GM12864 (cell line): ENCODE measurements at places on chromosomes 1 and 21.

DNA sequence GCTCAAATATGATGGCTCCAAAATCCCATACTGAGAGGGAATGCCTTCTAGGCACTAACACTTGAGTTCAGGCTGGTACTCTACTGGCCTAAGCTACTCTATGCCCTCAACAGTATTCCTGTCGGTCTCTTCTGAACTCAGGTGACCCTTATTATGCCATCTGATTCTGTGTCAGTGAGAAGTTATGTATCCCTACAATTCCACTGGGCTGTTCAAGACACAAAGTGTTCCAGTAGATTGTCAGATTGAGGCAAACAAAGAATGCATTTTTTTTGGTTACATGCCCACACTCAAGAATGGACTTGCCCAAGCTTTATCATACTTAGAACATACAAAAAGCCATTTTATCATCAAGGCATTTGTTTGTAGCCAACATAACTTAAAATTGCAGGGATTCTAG, 553.8 kb upstream of the PRMT6 start:
- DNase-seq, result no peak

DNA sequence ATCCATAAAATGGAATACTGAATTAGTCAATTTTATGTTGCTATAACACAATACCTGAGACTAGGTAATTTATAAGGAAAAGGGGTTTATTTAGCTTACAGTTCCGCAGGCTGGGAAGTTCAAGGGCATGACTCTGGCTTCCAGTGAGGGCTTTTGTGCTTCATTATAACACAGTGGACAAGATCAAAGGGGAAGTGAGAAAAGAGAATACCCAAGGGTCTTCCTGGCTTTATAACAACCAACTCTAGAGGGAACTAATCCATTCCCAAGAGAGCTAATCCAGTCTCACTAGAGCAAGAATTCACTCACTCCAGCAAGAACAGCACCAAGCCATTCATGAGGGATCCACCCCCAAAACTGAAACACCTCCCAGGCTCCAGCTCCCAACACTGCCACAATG, 3.1 kb downstream of the KIFAP3 start:
- no peak for DNase-seq

GRCh38 chr1:78004719-78005447, at the start of gene DNAJB4:
DNAJB4 (plus strand) TSS chr1:78004939; CDS start chr1:78005111, 172 bp downstream.
- DNase-seq, result peak; percentile 97

GRCh38 chr1:56074007-56074651, 505.2 kb downstream of the PLPP3 start:
- DNase-seq, result no peak

DNA sequence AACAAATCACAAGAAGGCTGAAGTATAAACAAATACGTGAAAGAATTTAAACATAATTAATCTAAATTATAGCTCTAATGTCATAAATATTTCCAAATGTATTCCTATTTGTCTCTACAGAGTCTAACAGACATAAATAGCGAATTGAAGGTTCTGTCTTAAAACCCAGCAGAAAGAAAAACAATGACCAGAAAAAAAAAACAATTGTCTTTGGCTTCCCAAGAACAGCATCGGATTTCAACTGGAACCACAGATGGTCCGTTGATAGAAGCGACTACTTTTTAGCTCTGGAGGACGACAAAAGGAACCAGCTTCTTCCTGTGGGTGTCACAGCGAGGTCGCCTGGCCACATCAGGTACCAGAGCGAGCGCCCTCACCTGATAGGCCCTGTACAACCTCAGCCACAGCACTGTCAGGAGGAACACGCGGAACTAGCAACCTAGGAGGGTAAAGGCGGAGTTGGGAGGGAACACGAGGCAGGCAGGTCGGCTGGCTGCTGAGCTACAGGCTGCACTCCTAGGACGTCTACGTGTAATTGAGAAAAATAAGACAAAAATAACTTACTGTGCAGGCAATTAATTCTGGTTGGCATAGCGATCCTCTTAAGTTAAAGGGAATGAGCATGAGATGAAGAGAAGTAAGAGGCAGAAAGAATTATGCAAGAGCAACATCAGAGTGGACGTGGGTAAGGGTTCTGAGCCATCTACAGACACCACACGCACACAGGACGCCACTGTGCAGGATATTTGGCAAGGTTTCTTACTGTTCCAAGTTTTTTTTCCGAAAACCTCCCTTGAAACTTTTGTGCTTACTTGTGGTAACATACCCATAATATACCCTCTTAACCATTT, 16.7 kb upstream of the PRDM15 start:
- no peak for DNase-seq

DNA sequence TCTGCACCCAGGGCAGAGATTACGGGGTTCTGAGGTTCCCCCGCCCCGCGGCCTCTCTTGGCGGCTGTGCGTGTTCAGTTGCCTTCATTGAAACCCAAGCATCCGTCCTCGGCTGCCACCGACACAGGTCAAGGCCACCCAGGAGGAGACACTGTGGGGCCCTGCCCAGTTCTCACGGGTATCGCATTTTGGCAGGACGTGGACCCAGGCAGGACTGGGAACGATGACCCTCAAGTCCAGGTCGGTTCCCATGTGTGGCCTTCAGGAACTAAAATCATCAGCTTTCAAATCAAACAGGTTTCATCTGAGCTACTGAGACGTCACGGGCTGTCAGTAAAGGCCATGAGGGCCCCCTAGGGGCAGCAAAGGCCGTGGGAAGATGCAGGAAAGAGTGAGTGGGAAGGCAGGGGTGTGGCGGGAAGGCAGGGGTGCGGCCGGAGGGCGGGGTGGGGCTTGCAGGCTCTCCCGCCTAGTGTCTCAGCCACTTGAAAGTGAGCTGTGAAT, 7.0 kb upstream of the C1orf174 start:
- DNase-seq, result no peak

DNA sequence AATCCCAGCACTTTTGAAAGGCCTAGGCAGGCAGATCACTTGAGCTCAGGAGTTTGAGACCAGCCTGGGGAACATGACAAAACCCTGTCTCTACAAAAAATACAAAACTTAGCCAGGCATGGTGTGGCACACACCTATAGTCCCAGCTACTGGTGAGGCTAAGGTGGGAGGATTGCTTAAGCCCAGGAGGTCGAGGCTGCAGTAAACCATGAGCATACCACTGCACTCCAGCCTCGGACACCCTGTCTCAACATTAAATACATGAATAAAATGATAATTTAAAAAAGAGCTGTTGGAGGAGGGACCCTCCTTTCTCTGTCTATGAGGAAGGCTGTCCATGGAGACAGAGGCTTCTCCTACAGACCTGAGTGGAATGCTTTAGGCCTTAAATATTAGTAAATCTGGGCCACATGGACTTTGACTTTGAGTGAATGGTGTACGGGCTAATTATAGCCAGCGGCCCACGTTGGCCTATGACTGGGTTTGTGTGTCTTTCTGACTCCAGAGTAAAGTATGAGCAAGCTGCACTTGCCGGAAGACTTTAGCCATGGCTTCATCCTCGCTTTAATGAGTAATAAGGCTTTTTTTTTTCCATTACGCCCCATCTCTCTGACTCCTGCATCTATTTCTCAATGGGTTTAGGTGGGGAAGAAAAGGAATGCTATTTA, 21.3 kb downstream of the RAB3B start:
- no peak for DNase-seq

DNA sequence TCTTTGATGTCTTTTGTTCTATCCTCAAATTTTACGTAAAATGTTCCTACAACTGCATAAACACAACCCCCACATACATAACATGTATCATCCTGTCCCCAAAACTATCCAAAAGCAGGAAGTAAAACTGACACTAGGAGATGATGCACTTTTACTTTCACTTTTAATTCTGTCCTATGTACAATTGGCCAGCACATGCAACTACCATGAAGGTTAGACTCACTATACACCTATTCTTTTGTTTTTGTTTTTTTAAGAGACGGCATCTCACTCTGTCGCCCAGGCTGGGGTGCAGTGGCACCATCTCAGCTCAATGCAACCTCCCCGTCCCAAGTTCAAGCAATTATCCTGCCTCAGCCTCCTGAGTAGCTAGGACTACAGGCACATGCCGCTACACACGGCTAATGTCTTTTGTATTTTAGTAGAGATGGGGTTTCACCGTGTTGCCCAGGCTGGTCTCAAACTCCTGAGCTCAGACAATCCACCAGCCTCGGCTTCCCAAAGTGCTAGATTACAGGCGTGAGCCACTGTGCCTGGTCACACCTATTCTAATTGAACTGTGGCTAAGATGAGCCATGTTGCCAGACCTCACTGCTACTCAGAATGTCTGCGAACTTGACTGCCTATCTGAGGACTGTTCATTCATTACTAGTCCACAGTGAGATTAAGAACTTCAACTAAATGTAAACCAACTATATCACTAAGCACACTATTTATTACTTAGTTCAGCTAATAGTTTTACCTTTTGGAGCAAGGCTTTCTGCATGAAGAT, 48.0 kb downstream of the TOR3A start:
- peak; percentile 51 for DNase-seq

DNA sequence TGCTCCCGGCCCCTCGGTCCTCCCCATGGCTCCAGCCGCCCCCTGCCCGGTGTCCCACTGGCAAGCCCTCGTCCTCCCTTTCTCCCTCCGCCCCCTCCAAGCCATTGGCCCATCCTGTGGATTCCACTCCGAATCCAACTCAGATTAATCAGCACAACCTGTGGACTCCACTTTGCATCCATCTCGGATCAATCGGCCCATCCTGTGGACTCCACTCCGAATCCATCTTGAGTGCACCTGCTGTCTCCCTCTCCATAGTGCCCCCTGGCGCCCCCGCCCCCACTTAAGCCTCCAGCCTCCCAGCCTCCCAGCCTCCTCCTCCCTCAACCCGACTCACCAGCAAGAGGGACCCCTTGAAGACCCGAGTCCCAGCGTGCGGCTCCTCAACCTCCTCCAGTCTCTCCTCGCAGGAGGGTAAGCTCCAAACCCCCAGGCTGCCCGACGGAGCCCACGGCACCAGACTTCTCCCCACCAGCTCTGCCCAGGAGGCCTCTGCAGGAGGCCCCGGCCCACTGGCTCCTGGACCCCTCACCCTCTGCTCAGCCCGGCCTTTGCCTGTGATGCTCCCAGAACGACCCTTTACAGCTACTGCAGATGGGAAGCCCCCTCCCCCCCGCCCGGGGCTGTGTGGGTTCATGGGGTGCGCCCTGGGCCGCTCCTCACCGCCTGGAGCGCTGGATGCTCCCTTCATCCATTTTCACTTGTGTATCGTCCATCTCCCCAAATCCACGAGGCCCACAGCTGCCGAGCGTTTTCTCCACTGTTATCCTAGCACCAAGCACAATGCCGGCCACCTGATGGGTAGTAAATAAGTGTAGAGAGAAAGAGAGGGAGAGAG, 40.6 kb upstream of the TSPEAR start:
- DNase-seq, result no peak

GRCh38 chr1:173476665-173477285, 360 bp upstream of the PRDX6 start:
- DNase-seq, result peak; percentile 80

GRCh38 chr1:205256951-205257625, 29.3 kb downstream of the TMCC2 start:
- no peak for DNase-seq

DNA sequence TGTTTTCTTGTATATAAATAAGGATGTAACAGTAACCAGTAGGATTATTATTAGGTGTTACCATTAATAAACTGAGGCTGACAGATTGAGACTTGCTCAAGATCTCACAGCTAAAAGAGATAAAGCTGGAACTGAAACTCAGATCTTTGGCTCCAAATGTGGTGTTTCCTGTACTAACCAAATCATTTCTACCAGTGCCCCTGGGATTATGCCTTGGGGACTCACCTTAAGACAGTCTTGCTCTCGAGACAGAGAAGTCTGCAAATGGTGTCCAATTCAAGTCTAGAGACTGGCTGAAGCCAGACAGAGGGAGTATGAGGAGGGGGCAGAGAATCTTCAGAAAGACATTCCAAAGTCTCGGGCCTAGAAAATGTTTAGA, 593 bp upstream of the CD53 start:
- DNase-seq, result peak; percentile 72

GRCh38 chr1:182170891-182171461, 109.5 kb upstream of the ZNF648 start:
- peak; percentile 10 for DNase-seq

GRCh38 chr1:236457775-236458174, 63.7 kb downstream of the EDARADD start:
- DNase-seq, result no peak

DNA sequence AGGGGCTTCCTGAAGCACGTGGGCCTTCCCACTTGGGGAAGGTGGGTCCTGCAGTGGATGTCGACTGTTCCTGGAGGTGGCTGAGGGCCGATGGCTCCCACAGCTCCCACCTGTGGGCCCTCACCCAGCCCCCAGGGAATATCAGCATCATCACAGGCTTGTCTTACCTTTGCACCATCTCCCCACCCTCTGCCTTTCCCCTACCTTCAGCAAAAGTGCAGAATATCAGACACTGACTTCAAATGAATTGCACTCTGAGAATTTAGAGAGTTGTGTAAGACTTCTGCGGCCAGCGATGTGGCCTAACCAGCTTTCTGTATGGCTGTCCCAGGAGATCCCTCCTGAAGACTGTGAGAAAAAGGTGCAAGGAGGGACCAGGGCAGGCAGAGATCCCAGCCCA, 105.4 kb downstream of the PRDM2 start:
- DNase-seq, result no peak

DNA sequence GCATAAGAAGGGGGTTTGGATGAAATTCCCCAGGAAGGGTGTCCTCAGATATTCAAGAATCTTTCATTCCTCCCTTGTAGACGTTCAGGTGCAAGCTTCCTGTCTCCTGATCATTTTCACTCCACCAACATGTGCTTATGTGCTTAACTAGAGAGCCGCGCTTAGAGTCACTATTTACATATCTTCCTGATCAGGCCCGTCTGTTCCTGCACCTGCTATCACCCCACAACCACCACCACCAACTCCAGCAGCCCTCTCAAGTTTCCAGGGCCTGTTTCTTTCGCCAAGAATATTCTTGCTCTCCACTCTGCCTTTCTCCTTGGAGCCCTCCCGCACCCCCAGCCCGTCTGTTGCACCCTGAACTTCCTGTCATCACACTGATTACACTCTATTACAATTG, 113.4 kb downstream of the SPSB1 start:
- no peak for DNase-seq

DNA sequence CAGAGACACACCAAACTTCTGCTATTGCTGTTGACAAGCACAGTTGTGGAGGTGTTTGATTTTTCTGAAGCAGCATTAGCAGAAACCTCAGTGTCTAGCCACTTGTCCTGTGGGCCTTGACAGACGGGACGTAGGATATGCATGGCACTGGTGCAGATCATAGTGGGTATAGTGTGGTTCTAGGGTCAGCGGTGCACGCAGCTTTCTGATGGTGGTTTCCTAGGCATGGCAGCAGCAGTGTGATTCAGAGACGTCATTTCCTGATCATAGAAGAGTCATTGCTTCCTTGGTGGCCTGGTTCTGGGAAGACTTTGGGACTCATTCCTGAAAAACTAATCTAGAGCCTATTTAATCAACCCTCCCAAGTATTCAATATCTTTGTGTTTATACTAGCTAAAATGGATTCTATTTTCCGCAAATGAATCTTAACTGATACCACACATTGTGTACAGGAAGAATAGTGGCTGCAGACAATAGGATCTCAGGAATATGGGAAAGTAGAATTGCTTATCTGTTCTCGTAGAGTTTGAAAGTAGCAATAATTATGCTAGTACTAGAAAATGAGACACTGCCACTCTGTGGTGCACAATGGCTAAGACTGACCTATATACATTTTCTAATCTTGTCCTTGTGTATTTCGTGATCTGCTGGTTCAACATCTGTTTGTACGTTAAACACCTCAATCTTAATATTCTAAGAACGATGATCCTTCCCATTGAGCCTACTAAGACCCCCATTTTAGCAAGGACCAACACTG, 2.8 kb upstream of the USP1 start:
- DNase-seq, result no peak
